GM23248 (cell line): ENCODE measurements at places on chromosomes 1 and 21.

GRCh38 chr1:109113590-109114341, at the start of gene ELAPOR1:
Gene ELAPOR1 (plus strand): TSS chr1:109114115. CDS start chr1:109114184, 69 bp downstream.
- peak; percentile 65 for DNase-seq

DNA sequence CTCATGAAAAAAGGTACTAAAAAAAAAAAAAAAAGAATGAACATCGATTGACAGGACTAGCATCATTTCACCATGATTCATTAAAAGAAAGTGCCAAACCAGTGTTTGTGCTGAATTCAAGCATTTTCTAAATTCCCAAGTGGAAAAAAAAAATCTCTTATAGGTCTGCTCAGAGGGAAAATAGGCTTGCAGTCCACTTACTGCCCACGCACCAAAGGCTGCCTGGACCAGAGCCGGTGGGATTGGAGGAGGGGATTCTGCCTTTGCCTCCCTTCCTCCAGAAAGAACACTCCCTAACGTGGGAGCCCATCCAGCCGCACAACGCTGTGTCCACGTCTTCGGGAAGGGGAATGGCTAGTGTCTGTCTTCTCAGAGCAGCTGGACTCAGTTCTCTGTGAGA, 5.5 kb upstream of the TRAPPC10 start:
- DNase-seq: peak; percentile 75

GRCh38 chr1:19665496-19666465, 1.1 kb downstream of the HTR6 start:
- DNase-seq: peak; percentile 45

DNA sequence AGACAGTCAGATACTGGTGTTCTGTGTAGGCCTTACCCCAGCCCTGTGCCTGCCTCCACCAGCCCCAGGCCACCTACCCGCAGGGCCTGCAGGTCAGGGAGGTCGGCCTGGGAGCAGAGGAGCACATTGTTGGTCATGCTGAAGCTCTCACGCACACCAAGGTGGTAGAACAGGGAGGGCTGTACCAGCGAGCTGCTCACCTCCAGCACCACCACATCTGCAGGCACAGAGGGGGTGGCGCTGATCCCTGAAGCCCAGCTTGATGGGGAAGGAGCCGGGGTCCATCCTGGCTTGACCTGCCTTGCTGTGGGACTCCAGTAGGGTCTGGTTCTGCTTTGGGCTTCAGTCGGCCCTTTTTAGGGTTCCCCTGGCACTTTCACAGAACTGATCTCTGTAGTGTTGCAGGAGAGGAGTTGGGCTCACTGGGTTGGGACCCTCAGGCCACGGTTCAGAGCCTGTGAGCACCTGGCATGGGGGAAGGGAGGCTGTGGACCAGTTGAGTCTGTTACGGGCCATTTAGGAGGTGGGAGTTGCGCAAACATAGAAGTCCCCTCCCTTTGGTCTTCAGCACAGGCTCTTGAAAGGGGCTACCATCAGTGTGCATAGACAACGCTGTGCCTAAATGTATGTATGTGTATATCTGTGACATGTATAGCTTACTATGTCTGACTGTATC, 1.9 kb downstream of the MAP3K6 start:
- no peak for DNase-seq

GRCh38 chr1:243896313-243896712, 46.3 kb upstream of the AKT3 start:
- no peak for DNase-seq

GRCh38 chr1:59949648-59950047, 23.1 kb upstream of the CYP2J2 start:
- DNase-seq: no peak

- DNase-seq: no peak
These were observed 46.4 kb downstream of the TOR1AIP2 start for GRCh38 chr1:179831225-179831624.

- peak; percentile 83 for DNase-seq
These were observed 75.3 kb downstream of the ST6GALNAC5 start for GRCh38 chr1:76942549-76942948.

- DNase-seq: no peak
These were observed 37.6 kb upstream of the DISP3 start for GRCh38 chr1:11441211-11441952.

DNA sequence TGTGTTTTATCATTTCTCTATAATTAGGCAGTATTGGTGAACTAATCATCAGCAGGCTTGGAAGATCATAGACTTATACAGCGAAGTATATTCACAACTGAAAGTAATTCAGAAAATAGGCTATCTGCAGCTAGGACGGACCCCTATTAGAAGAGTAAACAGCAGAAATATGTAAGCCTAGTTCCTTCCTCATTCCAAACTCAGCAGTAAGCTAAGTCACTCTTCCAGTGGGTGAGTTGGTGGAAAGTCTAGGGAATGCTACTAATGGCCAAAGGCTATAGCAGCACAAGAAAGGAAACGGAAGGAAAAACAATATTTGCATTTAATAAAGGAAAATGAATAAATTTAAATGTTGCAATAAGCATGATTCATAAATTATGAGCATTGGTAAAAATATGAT, 918.1 kb upstream of the TMPRSS15 start:
- DNase-seq: no peak
